Activated CD4-positive, alpha-beta T cell treated with anti-CD3 and anti-CD28 coated beads for 48 hours (primary cell): ENCODE measurements at places on chromosomes 3 and 15.

- DNase-seq: peak; percentile 63
Measured at GRCh38 chr3:36868614-36869436, 76.0 kb downstream of the TRANK1 start.

DNA sequence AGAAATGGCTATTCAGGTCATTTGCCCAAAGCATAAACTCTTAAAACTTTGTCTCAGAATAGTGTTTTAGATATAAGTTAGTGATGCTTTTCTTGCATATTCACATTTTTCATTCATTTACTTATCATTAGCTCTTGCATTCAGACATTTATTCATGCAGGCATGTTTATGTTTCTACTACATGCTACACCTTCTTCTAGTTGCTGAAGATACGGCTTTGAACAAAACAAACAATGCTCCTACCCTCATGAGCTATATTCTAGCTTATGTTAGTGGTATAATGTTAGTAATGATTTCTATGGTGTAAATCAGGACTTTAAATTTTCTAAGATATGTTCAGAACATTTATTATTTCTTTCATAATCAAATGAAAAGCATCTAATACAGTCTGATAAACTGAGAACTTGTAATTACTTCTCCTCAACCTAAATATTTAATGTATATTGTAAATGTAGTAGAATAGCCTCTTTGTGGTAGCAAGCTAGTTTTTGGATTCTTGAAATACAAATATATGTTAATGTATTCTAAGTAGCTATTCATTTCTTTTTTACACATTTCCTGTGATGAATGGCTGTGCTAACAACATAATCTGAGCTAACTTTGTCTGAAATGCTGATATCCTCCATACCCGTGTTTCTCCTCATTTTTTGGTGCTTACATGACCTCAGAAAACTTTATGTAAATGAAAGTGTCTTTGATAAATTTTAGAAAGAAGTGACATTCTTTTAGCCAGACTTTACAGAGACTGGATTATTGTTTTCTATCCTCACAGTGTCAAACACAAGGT, 15.5 kb upstream of the GOLGA8B start:
- no peak for DNase-seq

DNA sequence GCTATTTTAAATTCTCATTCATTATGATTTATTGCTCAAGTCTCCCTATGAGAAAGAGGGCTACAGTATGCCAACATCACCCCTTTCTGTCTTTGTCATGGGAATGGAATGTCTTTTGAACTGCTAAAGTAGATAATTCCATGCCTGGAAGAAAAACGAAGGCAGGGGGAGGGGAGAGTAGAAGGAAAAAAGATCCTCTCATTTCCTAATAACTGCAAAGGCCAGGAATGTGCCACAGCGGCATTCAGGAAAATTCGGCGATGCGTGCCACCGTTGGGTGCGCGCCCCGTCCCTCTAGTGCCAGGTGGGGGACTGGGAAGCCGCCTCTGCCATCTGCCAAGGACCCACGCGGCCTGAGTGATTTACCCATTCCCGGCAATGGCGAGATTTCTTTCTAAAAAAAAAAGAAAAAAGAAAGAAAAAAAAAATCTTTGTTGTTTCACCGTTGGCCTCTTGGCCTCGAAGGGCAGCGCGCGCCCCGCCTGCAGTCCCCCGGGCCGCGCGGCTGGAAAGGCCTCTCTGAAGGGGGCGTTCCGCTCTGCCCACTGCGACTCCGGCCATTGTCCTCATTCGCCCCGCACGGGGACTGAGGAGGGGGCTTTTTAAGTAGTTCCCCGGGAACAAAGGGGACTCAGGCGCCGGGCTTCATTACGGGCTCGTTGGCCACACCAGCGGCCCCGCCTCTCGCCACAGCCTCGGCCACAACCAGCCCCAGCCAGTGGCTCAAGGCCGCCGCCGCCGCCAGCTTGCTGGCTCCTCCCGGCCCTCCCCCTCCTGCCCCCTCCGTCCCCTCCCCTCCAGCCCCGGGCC, 54.5 kb downstream of the CPN2 start:
- no peak for DNase-seq

GRCh38 chr3:14775011-14775410, 43.8 kb upstream of the FGD5 start:
- DNase-seq: no peak

- no peak for DNase-seq
Measured at GRCh38 chr3:144426366-144426765, 454.7 kb downstream of the DIPK2A start.

DNA sequence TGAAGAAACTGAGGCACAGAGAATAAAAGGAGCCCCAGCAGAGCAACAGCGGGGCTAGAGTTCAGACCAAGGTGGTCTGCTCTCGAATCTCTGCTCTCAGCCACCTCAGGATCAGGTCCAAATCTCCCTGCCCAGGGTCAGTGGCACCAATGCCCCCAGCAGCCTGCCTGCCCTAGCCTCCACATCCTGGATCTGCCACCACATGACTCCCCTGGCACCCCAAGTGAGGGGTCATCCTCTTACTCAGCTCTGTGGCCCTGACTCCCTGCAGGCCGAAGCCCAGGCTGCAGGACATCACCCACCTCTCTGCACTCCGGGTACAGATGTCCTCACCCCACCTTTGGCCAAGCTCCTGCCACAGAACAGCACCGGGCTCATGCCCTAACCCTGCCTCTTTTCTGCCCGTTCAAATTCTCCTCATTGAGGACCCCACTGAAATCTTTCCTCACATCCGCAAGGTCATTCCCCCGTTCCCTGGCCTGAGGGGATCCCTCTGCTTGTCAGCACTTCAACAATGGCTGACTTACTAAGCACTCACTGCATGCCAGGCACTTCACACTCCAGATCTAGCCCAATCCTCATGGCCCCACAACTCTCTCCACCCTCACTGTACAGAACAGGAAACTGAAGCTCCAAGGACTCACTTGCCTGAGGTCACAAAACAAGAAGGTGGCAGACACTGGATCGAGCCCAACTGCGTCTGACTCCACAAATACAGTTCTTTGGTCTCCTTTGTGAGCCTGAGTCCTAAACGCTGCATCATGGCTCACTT, 4.3 kb downstream of the PPIB start:
- DNase-seq: no peak

- DNase-seq: no peak
Measured at GRCh38 chr3:142027300-142027699, 122.0 kb downstream of the TFDP2 start.

DNA sequence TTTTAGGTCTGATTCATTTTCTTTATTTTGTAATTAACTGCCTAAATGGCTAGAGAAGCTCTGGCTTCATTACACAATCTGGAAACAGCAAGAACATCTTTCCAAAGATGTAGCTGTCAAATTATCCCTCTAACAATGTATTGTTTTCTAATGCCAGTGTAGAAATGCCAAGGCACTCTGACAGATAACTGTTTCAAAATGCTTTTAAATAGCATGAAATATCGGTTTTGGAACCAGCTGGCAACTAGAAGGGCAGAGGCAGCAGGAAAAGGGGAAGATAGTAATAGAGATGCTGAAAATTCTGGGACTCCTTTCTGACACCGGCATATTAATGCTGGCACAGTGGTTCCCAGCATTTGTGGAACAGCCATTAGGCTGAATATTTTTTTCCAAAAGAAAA, 26.1 kb downstream of the MORC1 start:
- DNase-seq: no peak

DNA sequence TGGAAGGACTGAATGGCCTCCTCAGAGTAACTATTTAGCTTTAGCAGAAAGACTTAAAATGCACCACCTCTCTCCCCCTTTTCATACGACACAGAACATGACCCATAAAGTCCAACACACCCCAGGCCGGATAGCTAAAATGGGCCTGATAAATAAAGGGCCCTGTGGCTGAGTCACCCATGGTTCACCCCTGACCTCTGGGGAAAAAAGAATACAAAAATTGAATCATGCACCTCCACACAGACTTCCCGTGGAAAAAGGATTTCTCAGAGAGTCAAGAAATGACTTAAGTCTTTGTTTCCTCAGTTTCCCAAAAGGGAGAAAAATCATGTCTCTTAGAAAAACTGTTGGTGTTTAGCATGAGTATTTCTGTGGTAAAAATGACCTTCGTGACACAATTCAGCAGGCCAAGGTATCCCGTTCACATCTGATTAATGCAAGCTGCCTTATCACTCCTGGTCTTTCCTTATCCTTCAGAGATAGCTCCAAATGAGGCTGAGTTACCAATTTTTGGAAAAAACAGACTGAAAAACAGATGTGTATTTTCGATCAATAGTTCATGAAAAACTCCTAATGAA, 34.0 kb upstream of the ARHGEF3 start:
- no peak for DNase-seq

GRCh38 chr3:71581457-71582035, 2.0 kb downstream of the FOXP1 start:
- DNase-seq: peak; percentile 52

GRCh38 chr15:77853008-77853328, 220.3 kb upstream of the LINGO1 start:
- no peak for DNase-seq

- peak; percentile 72 for DNase-seq
Measured at GRCh38 chr3:49013738-49014660, 4.4 kb downstream of the DALRD3 start.

- DNase-seq: no peak
Measured at GRCh38 chr15:26805470-26805869, 32.6 kb upstream of the GABRB3 start.

- no peak for DNase-seq
Measured at GRCh38 chr3:8631661-8632060, 12.9 kb downstream of the SSUH2 start.

DNA sequence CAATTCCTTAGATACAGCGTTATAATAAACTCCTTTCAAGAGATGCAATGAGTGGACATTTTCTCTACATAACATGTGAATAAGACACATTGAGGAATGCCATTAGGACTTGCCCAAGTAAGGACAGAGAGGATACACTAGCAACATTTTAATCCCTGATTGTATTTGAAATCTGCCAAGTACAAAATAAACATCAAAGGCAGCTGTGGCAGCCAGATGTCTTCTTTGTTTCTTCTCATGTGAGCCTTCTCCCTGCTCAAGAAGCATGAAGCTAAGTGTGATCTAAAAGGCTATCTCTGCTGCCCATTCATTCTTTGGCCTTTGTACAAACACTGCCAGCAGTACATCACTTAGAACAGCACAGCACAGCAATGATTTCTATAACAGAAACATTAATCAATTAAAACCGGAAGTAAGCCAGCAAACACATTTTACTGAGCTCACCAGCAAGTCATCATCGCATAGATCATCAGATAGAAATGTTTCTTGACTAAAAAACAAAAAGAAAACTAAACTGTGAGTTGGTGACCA, 364.0 kb downstream of the CNTN6 start:
- no peak for DNase-seq

DNA sequence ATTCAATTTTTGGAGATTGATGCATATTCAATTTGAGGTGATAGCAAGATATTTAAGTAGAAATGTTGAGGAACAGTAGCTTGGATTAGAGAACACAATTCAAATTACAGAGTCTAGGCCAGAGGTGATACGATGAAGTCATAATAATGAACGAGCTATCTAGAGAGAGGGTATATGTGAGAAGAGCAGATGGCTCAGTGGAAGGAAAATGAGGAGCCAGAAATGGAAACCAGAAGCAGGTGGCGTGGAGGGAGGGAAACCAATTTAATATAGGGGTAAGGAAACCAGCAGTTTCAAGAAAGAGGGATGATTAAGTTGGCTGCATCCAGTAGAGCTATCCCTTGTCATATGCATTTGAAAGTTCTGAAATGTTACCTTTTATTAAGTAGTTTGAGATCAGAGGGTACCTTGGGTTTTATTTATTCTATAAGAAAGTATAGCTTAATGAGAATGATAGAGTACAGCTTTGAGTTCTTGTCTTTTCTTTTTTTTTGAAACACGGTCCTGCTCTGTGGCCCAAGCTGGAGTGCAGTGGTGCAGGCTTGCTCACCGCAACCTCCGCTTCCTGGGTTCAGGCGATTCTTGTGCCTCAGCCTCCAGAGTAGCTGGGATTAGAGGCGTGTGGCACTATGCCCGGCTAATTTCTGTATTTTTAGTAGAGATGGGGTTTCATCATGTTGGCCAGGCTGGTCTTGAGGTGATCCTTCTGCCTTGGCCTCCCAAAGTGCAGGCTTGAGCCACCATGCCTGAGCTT, 22.1 kb downstream of the NCK1 start:
- DNase-seq: no peak

DNA sequence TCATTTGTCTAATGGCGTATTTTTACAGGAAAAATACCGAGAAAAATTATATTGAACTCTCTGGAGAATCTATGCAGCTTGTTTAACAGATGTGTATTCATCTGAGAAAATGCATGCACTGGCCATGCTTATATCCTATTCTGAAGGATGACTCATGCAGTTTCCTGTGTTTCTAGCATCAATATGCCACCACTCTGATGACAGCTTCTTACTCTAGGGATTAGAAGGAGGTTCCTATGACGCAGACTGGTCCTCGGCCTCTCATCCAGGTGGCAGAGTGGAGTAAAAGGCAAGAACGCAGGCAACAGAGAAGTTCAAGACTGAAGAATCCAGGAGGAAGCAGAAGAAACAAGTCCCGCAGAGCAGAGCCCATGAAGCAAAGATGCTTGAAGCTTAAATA, 910.0 kb upstream of the ROBO1 start:
- DNase-seq: no peak

DNA sequence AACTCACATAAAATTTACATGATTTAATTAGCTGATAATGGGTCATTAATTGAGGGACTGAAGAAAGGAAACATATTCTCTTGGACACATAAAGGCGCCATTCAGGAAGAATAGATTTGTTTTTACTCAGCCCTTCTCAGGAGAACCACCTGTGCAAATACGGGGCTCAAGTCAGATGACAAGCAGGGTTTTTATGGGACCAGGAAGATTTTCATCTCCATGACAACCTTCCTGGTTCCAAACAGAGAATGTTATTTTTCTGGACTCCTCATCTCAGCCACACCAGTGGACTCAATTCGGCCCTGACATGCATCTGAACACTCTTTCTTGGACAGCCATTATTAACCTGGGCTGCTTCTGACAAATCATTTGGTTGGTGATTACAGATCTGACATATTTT, 120.5 kb downstream of the PDZRN3 start:
- DNase-seq: no peak

DNA sequence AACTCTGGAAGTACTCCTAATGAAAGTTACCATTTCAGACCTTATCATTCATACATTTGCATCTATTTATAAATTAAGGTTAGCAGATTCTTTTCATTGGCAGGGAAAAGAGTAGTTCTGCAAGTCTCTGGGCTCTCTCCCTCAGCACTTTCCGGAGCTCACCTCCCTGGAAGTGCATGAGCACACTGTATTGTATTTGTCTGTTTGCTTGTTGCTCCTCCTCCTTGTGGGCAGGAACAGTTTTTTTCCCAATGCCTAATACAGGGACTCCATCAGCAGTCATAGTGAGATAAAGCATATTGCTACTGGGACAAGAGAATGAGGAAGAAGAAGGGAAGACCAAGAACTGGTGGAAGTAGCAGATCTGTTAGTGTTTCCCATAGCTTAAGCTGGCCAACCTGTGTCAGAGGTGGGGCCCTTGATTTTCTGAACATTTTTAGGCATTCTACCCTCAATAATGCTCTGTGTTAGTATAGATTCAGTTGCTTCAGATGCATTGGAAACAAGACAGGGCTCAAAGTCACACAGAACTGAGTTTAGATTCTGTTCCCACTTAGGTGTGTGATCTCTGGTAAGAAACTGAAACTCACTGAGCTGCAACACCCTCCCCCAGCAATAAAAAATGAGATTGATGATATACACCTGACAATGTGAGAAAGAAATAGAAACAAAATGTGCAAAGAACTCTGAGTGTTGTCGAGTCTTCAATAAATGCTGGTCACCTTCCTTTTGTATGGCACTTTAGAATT, 407.8 kb downstream of the TUSC7 start:
- DNase-seq: no peak
